Stimulated activated CD8-positive, alpha-beta memory T cell treated with anti-CD3 and anti-CD28 coated beads, Interleukin-4, amount 100 ng/mL, for 1 hour (primary cell): ENCODE measurements at places on chromosomes 3 and 15.

- DNase-seq = no peak
Observed at GRCh38 chr3:81500039-81500438, 261.4 kb downstream of the GBE1 start.

- DNase-seq = no peak
Observed at GRCh38 chr3:128328546-128329458, 137.9 kb downstream of the DNAJB8 start.

DNA sequence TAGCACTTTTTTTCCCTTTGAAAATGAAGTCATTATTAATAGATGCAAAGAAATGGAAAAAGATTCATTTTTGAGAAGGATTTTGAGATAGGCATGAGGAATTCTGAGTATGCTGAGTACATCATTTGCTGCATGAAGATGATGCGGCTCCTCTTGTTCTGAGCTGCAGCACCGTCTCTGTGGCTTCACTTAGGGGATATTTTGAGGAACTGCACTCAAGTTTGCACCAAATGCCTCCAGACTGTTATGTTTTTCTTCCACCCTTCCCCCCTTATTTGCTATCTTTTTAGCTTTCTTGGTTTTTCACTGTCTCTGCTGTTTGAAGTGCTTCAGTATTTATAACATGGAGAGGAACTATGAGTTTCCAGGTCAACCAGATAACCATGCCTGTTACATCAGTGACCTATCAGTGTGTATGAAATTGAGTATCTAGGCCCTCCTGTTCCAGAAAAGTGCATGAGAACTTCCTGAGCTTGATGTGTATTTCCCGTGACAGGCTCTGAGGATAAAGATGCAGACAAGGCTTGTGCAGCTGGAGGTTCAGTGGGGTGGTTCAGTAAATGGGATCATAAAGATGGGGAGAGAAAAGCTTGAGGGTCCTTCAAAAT, 128.7 kb downstream of the PDCD6IP start:
- DNase-seq = no peak

DNA sequence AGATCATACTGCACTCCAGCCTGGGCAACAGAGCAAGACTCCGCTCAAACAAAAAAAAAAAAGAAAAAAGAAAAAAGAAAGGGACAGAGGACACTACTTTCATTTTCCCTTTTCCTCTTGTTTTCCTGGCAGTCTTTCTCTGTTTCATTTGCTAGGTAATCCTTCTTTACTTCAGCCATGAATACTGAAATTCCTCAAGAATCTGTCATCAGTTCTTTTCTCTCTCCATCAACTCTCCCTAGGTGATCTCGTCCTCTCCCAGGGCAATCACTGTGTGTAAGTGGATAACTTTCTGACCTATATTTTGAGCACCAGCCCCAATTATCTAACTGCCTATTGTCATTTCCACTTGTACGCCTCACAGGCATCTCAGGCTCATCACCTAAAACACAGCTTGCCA, 51.5 kb downstream of the TTC23 start:
- DNase-seq = no peak

GRCh38 chr3:108006077-108006771, 84.6 kb downstream of the CD47 start:
- no peak for DNase-seq

GRCh38 chr3:49132437-49133225, at the start of gene LAMB2:
LAMB2 (minus strand) TSS chr3:49133050; CDS start chr3:49132867, 183 bp downstream.
- no peak for DNase-seq

GRCh38 chr3:101036213-101036618, 43.0 kb upstream of the ABI3BP start:
- DNase-seq = no peak

DNA sequence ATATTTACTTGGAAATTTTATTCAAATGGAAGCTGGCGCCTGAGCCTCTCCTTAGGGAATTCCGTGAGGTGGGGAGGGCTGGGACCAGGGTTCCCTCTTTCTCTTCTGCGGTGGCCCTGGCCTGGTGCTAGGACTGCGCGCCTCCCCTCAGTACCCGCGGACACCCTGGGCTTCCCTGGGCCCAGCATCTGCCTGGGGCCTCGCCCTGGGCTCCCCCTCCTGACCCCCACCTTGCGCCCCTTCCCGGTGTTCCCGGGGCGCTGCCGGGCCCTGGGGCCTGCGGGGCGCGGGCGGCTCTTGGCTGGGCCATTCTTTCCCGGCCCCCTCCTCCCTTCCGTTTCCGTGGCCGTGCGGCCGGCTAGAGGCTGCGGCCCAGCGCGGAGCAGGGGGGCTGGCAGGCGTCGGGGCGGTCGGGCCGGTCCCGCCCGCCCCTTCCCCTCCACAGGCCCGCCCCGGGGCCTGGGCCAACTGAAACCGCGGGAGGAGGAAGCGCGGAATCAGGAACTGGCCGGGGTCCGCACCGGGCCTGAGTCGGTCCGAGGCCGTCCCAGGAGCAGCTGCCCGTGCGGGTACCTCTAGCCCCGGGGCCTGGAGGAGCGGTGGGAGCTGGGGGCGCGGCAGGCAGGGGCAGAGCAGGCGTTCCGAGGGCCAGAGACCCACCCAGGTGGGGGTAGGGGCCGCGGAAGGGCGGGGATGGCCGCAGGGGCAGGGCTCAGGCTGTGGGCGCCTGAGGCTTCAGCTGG, at the start of gene FES:
FES (plus strand) TSS at position 529 of the 743 bp plus-strand sequence. CDS start 542 bp downstream, outside the sequence.
- no peak for DNase-seq
